Cortex of kidney (tissue), 1 donor: ENCODE measurements at places on chromosomes 2 and 18.

GRCh38 chr2:105139556-105140239, 101.8 kb downstream of the MRPS9 start:
- DNase-seq: no peak

DNA sequence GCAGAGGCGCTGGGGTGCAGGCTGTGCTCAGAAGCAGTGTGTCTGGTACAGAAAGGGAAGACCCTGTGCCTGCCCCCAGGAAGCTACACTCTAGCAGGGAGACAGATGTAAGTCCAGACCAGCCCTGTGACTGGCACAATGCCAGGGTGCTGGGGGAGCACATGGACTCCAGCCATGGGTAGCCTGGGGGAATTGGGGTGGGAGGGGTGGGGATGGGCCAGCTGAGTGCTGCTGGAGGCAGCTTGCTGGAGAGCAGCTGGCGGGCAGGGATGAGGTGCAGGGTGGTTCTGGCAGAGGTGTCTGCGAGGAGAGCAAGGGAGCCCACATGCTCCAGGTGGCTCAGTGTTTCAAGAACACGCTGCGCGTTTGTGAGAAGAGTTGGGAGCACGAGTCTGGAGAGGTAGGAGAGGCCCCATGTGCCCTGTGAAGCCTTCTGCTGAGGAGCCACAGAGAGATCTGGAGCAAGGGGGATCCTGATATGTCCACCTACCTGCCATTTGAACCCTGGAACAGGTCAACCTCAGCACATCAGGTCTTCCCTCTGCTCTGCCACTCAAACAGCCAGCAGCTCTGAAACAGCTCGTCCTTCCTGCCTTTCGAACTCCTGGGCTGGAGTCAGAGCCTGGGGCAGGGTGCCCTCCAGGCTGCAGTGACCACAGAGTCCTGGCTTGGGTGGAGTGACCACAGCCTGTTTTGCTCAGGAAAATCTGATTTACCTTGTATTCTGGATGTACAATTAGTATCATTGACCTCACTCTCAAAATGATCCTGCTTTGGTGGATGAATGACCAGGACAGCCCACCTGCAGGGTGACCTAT, 15.1 kb downstream of the ALLC start:
- DNase-seq: no peak

DNA sequence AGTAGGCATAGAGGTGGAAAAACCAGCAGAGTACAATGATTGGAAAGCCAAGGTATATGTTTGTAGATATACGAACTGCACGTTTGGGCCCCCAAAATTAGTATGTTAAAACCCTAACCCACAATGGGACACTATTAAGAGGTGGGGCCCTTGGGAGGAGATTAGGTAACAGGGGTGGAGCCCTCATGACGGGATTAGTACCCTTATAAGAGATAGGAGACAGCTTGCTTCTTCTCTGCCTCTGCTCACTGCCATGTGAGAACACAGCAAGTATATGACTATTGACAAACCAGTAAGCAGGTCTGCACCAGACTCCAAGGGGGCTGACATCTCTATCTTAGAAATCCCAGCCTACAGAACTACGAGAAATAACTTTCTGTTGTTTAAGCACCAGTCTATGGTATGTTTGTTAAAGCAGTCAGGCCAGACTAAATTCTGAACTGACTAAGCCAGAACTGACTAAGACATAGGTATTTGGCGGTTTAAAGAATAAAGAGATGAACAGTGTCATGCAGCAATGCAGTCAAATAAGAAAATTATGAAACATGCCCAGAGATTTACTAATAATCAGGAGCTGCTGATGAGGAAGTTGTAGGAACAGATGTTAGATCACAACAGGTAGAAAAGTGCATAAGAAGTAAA, 182.9 kb downstream of the DYM start:
- DNase-seq: no peak

DNA sequence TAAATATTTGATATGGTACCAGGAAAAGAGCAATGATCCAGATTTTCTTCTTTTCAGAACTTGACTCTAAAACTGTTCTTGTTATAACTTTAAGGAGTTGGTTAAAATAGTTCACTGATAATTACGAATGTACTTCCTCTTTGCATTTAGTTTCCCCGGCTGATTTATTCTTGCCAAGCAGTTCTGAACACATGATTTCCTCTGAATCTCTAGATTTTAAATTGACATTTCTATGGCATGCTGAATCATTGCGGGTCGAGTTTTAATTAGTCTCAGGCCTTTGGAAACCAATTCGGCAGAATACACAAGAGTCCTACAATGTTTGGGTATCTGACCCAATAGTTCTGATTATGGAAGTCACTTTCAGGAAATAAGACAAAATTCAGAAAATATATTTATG, 37.3 kb upstream of the DNAH7 start:
- DNase-seq: no peak

GRCh38 chr2:109030870-109031475, 42.0 kb upstream of the EDAR start:
- DNase-seq: no peak

DNA sequence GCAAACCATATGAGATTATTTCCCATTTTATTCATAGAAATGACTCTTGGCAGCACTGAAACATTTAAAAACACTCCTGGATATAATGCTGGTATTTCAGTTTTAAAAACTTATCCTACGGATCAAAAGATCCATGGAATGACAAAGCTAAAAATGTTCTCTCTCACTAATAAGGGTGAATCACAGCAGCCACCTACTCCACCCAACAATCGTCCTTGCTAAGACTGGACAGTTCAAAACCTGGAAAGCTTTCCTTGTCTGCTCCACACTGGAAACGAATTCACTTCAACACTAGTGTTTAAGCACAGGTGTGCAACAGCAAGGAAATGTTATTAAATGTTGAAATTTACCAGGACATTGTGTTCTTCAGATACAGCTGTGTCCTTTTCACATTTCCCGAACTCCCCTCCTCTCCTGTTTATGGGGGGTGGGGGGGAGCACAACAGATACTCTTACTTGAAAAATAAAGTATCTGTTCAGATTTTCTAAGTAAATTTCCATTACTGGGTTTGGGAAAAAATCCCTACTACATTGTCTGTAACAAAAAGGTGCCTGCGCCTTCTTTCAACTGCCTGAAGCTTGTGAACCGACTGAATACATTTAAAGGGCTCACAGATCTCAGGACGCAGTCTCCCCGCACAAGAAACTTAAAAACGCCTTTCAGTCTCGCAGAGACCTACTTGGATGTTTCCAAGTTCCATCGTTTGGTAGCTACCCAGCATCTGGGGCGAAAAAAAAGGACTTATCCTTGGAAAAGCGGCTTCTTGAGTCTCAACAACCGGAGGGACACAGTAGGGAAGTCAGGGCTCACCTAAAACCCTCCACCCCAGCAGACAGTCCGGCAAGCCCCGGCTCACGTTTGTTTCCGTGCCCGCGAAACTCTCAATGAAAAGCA, 1.3 kb downstream of the YWHAQ start:
- no peak for DNase-seq

DNA sequence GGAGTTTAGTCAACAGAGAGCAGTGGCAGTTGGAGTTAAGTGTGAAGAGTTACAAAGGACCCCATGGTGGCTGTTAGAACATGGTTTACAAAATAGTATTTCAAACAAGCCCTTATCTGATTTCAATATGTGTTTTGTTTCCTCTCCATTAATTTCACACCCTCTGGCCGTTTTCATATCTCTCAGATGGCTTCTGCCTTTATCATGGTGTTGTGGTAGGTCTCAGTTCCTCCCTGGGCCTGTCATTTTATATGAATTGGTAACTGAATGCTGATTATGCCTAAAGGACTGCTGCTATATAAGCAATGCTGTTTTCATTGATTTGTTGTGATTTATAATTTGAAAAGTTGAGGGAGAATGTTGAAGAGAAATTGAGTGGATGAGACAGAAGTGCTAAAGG, 686.7 kb downstream of the NYAP2 start:
- DNase-seq: no peak

DNA sequence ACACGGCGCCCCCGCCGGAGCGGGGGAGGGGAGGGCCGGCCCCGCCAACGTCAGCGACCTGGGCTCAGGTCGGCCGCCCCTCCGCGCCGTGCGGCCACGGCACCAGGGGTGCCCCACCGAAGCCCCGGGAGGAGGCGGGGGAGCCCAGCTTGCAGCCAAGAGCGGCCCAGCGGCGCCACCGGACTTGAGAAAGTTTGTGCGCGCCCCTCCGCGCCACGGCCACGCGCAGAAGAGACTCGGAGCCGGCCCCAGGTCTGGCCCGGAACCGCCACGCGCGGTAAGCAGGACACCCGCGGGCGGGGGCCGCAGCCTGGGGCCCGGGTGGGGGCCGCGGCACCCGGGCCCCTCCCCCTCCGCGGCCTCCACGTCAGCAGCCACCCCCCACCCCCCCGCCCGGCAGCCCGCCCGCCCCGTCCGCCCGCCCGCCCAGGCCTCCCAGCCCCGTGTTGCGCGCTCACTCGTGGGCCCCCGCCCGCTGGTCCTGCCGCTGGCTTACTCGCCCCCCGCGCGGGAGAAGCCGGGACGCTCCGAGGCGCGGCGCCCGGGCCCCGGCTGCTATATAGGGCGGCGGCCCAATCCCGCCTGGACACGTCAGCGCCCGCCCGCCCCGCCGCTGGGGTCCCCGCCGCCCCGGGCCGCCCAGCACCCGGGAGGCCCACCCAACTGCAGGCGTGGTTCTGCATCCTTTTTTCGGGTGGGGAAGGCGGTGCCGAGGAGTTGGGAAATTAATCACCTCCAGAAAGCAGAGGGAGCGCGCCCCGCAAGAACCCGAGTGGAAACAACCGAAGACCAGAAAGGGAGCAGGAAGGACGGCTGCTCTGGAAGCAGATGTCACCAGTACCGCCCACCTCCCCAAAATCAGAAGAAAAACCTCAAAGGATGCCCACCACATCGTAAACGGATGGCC, 42.9 kb downstream of the HDLBP start:
- DNase-seq: no peak

- DNase-seq: no peak
Observed at GRCh38 chr2:212737392-212738172, 199.0 kb upstream of the ERBB4 start.

DNA sequence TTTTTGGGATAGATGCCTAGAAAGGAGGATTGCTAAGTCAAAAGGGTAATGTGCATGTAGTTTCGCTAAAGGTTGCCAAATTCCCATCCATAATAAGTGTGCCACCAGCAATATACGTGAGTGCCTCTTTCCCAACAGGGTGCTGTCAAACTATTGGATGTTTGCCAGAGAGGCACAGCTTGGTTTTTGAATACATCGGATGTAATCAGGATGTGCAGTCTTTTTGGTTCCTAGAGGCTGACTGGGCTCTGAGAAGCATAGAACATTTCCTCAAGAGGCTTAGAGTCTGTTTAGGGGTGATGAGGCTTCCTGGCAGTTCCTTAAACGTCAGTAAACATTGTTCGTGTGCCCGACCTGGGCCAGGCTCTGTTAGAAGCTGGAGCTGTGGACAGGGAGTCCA, 28.0 kb downstream of the AGAP1 start:
- DNase-seq: no peak

GRCh38 chr2:230896346-230897115, 28.5 kb downstream of the GPR55 start:
- DNase-seq: no peak

DNA sequence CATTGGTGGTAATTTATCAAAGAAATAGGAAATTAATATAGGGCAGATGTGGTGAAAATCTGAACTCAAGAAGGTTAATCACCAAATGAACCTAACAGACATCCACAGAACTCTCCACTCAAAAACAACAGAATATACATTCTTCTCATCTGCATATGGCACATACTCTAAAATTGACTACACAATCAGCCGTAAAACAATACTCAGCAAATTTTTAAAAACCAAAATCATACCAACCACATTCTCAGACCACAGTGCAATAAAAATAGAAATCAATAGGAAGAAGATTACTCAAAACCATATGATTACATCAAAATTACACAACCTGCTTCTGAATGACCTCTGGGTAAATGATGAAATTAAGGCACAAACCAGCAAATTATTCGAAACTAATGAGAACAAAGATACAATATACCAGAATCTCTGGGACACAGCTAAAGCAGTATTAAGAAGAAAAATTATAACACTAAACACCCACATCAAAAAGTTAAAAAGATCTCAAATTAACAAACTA, 31.0 kb downstream of the RBM43 start:
- no peak for DNase-seq

DNA sequence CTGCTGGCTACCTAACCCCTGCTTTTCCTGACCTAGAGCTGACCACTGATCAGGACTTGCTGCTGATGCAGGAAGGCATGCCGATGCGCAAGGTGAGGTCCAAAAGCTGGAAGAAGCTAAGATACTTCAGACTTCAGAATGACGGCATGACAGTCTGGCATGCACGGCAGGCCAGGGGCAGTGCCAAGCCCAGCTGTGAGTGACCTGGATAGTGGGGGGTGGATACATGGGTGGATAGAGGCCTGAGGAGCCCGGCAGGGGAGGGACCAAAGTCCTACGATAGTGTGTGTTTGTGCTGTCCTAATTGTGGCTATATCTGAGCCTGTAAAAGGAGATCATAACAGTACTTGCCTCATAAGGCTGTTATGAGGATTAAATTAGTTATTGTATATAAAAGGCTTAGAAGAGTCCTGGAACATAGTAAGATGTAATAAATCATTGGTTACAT, 8.2 kb downstream of the PLCD4 start:
- DNase-seq: no peak

GRCh38 chr2:660586-661359, 16.4 kb downstream of the TMEM18 start:
- DNase-seq: no peak

- no peak for DNase-seq
Observed at GRCh38 chr2:65577654-65578053, 145.3 kb upstream of the SPRED2 start.

DNA sequence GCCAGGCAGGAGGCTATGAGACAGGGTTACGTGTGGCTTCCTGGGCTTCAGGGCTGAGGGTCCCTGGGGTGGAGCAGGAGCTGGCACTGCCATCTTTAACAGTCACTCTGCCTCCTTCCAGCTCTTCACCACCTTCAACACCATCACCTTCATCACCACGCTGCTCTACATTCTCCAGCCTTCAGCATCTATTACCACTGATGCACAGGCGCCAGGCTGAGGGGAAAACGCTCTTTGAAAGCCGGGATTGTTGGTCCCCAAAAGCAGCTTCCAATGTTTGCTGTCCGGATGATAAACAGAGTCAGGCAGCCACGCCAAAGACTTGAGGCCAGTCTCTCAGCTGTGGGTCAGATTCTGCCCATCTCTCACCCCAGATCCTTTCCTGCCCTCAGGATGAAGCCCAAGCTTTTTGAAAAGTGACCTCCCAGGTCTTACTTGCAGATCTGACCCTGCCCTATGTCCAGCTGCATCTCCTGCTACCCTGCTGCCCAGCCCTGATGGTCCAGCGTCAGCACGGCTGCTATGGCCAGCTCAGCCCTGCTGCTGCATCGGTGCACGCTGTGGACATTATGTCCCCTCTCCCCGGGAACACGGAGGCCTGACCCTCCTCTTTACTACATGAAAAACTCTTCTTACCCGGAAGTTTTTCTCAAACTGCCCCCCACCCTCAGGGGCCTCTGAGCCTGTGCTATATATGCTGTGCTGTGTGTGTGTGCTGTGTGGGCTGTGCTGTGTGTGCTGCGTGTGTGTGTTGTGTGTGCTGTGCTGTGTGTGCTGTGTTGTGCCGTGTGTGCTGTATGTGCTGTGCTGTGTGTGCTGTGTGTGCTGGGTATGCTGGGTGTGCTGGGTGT, 31.2 kb upstream of the MAL start:
- no peak for DNase-seq

GRCh38 chr2:145065342-145065741, 545.4 kb upstream of the ZEB2 start:
- DNase-seq: no peak

- DNase-seq: no peak
Observed at GRCh38 chr2:25697559-25698341, 24.4 kb upstream of the DTNB start.
